Esophagus muscularis mucosa (tissue), 4 donors: ENCODE measurements at places on chromosomes 2 and 18.

GRCh38 chr2:126655500-126656430, at the start of gene GYPC:
Gene GYPC, plus strand, starts transcription at chr2:126656158. Its CDS starts 106 bp downstream, at chr2:126656264.
- DNase-seq: no peak

GRCh38 chr2:202017940-202018339, 15.7 kb upstream of the FZD7 start:
- no peak for DNase-seq

- no peak for DNase-seq
Observed at GRCh38 chr18:9803698-9804516, 81.9 kb upstream of the TXNDC2 start.

- DNase-seq: no peak
Observed at GRCh38 chr18:43525169-43525568, 247.9 kb upstream of the SYT4 start.

DNA sequence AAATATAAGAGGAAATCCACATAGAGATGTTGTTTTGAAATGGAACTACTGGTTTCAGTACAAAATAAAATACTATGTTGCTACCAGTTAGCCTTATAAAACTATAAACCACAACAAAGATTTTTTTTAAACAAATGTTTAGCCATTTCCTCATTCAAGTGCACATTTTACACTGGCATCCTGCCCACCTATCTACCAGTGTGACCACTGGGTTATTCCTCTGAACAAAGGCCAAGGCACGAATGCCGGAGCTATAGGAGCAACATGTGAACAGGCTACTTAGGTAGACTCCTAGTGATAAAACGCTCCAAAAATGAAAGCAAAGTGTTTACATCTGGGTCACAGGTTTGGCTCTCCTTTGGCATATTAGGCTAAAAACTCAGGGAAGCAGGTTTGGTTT, 31.8 kb upstream of the SULT1C4 start:
- DNase-seq: no peak

DNA sequence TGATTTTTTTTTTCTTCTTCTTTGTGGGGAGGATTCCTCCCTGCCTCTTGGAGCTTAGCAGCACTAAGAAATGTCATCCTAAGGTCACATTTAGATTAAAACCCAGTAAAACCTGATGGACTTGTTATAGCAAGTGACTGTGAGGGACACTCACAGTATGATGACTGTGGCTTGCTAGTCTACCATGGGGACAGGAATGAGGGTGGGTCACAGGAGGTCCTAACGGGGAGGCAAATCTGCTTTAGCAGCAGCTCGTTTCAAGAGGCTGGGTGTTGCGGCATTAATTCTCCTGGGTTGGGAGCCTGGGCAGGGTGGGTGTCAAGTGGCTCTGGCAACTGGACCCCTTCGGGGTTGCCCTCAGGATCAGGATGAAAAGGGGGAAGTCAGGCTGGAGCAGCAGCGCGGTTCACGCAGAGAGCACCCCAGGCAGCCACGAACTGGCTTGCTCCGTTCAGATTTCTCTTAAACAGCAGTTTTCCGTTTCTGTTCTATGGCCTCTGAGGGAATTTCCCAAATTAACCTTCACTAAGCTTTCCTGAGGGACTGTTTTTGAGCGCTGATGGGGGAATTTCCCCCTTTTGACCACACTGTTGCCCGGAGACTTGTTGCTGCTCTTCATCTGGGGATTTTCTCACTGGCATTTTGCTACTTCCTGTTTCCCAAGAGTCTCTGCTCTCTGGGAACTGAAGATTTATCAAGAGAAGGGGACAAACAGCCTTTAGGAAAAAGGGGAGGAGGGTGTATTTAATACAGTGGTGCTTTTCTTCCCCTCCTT, 59.8 kb upstream of the PELI1 start:
- no peak for DNase-seq

GRCh38 chr2:115129536-115129935, 687.1 kb downstream of the DPP10 start:
- no peak for DNase-seq

- peak; percentile 95 for DNase-seq
Observed at GRCh38 chr18:8704361-8705237, 757 bp upstream of the MTCL1 start.

- DNase-seq: peak; percentile 92
Observed at GRCh38 chr2:47767880-47768609, 14.9 kb upstream of the MSH6 start.

DNA sequence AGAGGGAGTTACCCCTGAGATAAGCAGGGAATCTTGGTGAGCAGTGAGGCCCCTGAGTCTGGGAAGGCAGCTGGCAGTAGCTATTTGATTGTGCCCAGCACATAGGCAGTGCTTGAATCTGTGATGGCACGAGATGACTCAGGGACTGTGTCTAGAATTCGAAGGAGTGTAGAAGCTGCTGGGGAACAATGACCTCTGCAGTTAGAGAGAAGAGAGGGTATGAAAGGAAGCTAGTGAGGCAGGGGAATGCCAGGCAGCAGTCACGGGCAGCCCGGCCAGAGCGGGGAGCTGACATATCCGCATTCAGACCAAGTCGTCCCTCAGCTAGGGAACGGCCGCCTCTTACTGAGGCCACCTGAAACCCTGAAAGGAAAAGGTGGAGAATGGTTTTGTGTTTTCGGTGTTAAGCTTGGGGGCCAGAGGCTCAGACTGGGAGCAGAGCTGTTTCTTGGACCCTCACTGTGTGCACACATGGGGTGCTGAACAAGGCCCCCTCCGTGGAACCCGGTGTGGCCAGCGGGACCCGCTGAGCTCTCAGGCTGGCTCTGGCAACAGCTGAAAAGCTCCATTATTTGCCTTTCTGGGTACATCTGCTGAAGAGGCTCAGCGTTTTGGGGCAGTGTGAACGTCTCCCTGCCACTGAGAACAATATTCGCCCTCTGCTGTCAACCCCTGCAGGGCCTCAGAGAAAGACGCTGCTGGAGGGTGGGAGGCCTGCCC, 32.9 kb downstream of the ARHGEF4 start:
- no peak for DNase-seq

DNA sequence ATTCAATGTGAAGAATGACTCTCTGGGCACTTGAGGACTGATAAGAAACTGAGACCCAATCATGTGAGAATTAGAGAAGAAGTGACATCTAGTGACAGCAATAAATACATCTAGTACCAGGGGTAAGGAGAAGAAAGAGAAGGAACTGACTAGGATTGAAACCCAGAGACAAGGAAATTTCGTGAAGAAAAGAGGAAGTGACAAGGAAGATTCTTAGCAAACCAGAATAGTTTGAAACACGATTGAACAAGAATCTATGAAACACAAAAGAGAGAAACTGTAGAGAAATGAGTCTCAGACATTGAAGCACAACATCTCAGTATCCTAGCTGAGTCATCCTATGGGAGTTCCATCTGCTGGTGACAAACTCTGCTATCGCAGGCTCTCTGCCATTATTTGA, 571.9 kb upstream of the PKDCC start:
- DNase-seq: no peak
